Stimulated activated CD8-positive, alpha-beta memory T cell treated with anti-CD3 and anti-CD28 coated beads, Interleukin-7, amount 100 ng/mL, for 24 hours (primary cell): ENCODE measurements at places on chromosomes 3 and 15.

- DNase-seq: no peak
Measured at GRCh38 chr15:79436037-79436780, 4.1 kb downstream of the MINAR1 start.

DNA sequence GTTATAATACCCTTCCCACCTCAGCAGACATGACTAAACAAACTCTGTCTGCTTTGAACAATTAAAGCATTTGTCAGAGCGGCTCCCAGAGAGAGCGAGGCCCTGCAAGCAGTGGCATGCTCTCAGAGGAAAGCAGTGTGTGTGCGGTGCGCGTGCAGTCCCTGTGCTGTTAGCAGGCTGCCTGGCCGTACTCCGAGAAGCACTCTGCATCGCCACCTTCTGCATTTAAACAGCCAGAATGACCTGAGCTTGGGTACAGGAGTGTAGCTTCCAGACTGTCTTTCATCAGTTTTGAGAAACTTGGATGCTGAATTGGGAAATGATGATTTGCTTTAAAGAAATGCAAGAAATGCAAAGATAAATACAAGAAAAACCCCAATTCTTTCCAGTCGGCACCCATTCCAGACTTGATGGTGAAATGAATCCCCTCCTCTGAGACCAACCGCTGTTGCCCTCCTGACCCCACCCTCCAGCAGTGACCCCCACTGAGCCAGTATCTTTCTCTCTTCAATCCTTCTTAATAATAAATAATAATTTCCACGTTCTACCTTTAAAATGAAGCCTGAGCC, 113.5 kb downstream of the VGLL4 start:
- no peak for DNase-seq

DNA sequence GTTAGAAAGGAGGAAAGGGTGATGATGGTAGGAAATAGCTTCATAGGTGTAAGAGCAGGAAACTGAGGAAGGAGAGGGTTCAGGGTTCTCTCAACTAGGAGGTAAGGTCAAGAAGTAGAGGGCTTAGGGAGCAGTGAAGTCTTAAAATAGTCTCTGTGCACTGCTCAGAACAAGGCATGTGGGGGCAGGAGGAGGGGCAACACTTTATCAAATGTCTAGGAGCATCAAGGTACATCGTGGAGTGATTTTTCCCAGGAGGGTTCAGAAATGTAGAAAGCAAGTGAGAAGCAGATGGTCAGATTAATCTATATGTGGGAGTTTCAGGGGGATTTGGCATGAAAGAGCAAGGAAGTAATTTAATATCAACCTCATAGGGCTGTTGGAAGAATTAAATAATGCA, 58.8 kb downstream of the TNIK start:
- DNase-seq: no peak

DNA sequence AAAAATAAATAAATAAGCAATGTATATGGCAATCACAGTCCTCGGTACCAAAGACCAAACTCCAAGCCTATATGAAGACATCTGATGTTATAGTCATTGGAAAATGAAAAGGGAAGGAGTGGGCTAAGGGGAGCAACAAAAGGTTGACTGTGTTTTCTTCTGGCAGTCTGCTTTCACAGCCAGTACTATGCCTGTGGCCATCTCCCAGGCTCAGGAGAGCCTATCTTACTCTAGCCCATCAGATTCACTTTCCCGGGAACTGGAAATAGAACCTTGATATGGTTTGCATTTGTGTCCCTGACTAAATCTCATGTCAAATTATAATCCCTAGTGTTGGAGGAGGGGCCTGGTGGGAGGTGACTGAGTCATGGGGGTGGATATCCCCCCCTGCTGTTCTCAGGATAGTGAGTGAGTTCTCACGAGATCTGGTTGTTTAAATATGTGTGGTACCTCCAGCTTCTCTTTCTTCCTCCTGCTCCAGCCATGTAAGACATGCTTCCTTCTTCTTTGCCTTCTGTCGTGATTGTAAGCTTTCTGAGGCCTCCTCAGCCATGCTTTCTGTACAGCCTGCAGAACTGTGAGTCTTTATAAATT, 105.3 kb downstream of the PLCH1 start:
- DNase-seq: no peak

GRCh38 chr3:150956376-150956775, 16.2 kb downstream of the CLRN1 start:
- DNase-seq: no peak

- no peak for DNase-seq
Measured at GRCh38 chr3:1190569-1190968, 97.7 kb downstream of the CNTN6 start.

- no peak for DNase-seq
Measured at GRCh38 chr15:65910341-65910740, 41.0 kb downstream of the RAB11A start.

- DNase-seq: no peak
Measured at GRCh38 chr3:152737021-152737908, 97.7 kb upstream of the P2RY1 start.

DNA sequence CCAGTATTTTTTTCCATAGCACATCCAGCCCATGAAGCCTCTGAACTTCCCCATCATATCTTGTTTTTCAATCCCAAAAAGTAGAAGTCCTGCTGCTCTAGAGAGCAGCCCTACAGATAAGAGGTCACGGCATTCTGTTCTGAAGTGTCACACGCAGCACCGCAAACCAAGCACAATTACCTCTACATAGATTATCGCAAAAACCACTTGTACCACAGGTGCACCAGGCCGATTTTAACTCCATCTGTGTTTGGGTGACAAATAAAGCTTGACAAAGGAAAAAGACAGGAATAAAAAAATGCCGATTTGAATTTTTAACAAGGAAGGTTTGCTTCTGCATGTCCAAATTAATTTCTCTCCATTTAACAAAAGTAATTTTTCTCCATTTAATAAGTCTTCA, 113.7 kb downstream of the MYO5A start:
- DNase-seq: no peak

DNA sequence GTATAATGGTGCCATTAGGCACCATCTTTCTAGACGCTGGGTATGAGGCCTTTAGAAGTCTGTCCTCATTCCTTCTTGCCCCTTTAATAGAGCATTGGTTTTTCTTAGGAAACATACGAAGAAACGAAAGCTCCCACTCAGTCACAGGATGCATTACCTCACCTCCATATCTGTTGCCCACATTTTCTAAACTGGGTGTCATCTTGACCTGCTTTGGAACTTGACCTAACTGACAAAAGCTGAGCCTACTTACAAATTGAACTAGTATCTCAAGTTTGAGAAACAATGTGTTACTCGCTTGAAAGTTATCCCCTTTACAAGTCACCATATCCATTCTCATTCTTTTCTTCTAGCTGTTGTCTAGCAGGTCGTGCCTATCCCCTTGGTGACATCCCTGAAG, 102.7 kb downstream of the VPS8 start:
- no peak for DNase-seq

- no peak for DNase-seq
Measured at GRCh38 chr3:33868309-33868708, 69.9 kb downstream of the PDCD6IP start.

- DNase-seq: no peak
Measured at GRCh38 chr15:62739082-62739481, 303.5 kb upstream of the TPM1 start.

- DNase-seq: no peak
Measured at GRCh38 chr3:55604402-55604801, 117.3 kb upstream of the WNT5A start.

DNA sequence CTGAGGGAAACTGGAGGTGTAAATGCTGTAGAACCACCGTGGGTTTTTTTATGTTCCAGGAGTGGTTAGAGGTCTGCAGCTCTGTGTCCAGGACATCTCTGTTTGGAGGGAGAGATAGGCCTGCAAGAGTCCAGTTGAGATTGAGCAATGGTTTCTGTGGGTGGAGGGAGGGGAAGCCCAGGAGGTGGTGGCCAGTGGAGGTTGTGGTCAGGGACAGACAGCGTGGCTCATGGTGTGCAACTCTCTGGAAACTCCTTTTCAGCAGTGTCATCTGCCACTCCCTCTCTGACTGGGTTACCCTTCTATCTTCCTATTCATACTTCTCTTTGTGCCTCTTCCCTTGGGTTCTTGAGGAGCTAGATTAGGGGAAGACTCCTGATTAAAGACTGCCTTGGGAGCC, 9.6 kb downstream of the XCR1 start:
- DNase-seq: no peak

DNA sequence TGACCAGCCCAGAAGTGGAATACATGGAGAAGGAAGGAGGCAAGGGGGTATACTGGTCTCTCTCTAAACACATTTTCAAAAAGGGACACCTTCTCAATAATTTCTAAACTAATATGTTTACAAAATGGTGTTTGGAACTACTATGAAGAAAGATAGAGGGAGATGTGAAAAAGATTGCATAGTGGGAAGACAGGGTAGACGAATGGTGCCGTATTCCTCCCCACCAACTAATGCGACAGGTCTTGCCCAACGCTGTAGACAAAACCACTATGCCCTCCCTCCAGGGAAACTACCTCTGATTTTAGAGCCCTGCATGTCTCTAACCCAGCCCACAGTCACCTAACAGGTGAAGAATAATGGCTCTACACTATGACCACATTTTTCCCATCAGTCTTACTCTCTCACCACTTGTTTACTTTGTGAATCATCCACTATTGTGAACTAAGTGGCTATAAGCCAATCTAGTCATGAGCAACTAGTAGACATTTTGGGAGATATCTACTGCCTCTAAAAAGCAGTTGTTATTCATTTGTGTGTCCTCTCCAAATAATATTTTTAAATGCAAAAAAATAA, 108.2 kb upstream of the UBE2E2 start:
- no peak for DNase-seq

- no peak for DNase-seq
Measured at GRCh38 chr3:130700541-130700940, 46.1 kb downstream of the PIK3R4 start.

DNA sequence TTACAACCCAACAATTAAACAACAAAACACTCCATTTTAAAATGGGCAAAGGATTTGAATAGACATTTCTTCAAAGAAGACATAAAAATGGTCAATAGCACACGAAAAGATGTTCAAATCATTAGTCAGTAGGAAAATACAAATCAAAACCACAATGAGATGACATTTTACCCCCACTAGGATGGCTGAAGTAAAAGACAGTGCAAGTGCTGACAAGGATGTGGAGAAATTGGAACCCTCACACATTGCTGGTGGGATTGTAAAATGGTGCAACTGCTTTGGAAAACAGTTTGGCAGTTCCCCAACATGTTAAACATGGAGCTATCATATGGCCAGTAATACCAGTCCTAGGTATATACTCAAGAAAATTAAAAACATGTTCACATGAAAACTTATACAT, 11.6 kb downstream of the GALNT15 start:
- DNase-seq: no peak

DNA sequence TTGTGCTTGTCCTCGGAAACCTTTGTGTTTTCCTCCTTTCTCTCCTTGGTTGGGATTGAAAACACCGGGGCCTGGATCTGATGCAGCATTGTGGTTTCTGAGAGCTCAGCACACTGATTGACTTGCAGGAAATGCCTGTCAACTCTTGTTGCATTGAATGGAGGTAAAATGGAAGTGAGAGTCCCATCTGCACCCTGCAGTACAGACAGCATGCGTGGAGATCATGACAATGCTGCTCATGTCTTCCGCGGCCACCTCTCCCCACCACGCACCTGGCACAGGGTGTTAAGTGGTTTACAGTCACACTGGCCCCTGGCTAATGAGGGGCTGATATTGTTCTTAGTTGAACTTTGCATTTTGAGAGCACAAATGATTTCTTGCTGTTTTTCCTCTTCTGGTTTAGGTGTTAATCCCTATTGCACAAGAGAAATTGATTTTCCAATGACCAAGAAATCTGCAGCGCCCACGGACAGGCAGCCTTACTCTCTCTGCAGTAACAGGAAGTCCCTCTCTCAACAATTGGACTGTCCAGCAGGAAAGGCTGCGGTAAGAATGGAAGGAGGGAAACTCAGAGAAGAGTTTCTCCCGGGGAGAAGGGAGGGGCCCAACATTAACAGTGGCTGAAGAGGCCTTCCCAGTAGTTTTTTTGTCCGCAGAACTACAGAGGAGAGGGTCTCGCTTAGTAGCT, 58.5 kb downstream of the STARD5 start:
- DNase-seq: no peak

DNA sequence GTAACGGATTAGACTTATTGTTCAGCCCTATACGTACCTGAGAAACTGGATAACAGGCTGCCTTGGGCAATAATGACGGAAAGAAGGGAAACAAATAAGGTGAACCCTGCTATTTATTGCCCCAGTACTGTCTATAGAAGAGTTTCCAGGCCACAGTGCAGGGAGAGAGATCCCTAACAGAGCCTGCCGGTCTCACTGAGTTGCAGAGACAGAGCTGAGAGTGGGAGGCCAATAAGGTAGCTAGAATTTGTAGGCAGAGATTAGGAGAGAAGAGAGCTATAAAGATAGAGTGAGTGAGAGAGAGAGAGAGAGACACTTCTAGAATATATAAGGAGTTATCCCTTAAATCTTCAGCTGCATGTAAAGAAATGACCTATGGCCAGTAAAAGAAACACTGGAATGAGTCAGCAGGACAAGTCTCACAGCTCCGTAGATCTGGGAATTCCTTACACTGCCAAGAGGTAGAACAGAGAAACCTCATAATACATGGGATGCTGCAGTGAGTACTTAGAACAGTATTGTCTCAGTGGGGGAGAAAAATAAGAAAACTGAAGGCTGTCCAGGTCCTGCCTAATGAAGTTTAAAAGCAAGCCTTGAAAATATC, 51.8 kb downstream of the ST3GAL6 start:
- no peak for DNase-seq

DNA sequence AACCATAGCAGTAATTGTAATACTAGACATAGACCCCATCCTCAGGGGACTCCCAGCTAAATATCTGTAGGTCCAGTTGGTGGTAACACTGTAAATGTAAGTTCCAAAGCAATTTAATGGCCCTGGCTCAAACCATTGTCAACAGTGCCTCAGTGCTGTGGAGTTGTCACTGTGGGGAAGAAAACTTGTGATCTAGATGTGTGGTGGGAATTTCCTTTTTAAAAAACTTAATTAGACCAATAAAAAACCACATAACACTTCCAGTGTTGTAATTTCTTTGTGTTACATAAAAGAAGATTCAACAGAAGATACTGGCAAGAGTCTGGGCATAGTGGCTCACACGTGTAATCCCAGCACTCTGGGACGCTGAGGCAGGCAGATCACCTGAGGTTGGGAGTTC, 138.6 kb upstream of the UMPS start:
- DNase-seq: no peak

GRCh38 chr15:88147760-88148159, 108.8 kb downstream of the NTRK3 start:
- no peak for DNase-seq
